Cerebellar cortex (tissue), 1 donor: ENCODE measurements at places on chromosomes 4 and X.

DNA sequence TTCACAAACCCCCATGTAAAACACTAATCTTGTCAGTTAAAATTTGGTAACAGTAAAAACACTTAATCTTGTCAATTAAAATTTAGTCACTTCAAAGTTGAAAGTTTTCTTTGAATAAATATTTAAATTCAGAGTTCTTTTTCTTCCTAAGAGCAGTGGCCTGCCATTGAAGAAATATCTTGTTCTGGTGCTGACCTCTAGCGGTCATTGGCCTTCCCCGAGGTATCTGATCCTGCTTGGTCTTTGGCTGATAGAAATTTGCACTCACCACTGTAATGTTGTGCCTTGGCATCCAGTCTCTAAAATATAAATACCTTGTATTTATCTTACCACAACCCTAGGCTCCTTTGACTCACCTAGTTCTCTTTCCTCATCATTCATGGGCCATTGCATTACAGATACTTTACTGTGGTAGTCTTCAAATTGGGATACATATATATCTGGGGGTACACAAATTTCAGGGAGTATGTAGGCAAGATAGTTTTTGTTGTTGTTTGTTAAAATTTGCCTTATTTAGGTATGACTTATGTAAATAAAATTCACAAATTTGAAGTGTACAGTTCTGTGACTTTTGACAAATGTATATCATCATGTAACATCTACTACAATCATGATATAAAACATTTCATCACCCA lies 6.7 kb upstream of the ART3 start:
- DNase-seq = peak; percentile 77

DNA sequence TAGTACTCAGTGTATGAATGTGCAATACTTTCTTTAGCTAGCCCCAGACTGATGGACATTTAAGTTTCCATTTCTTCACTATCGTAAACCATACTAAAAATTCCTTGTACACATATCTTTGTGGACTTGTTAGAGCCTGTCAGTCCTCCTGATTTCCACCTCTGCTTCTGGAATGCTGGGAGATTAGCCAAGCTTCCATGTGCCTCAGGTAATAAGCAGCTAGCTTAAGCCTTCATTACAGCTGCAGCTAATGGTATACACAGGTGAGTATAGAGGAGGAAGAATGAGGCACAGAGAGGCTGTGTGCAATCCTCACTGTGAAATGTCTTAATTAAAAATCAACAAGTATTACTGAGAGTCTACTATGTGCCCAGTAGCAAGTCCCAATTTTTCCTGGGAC lies 9.8 kb downstream of the SMIM9 start:
- no peak for DNase-seq

- DNase-seq = peak; percentile 57
These were observed 626 bp downstream of the YTHDC1 start for GRCh38 chr4:68349279-68349648.

- no peak for DNase-seq
These were observed 21.3 kb downstream of the SHROOM2 start for GRCh38 chrX:9807355-9808182.

DNA sequence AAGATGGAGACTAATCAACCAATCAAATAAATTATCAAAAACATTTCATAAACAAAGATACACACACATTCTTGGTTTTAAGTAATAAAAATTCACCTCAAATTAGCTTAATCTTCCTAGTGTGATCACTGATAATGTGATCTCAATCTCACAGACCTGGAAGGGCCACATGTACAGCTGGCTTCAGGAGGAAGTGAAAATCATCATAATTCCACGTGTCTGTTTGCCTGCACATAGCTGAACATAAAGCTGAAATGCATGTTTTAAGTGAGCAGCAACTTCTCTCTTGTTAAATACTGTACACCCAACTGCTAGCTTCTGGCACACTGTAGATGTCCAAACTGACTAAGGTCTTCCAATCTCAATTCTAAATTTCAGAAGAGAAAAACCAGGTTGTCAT lies 53.8 kb downstream of the ARHGAP6 start:
- no peak for DNase-seq

DNA sequence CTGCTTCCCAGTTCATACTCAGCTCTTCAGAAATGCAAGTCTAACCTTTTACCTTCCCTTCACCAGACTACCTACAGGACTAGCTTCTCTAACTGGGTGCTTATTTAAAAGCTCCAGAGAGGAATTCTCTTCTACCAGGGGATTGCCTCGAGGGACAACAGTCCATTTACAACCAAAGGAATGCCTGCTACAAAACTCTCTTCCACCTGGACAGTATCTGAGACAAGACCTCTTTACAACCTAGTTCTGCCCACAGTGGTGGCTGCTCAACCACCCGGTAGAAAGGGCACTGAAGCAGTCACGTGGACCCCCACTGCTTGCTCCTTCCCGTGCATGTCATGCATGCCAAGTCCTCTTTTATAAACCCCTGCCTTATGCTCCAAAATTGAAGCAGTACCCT lies 158.1 kb upstream of the ANXA10 start:
- no peak for DNase-seq

- no peak for DNase-seq
These were observed 150.6 kb downstream of the GPM6A start for GRCh38 chr4:175661437-175661836.

GRCh38 chr4:689723-690122 lies 772 bp upstream of the SLC49A3 start:
- no peak for DNase-seq

DNA sequence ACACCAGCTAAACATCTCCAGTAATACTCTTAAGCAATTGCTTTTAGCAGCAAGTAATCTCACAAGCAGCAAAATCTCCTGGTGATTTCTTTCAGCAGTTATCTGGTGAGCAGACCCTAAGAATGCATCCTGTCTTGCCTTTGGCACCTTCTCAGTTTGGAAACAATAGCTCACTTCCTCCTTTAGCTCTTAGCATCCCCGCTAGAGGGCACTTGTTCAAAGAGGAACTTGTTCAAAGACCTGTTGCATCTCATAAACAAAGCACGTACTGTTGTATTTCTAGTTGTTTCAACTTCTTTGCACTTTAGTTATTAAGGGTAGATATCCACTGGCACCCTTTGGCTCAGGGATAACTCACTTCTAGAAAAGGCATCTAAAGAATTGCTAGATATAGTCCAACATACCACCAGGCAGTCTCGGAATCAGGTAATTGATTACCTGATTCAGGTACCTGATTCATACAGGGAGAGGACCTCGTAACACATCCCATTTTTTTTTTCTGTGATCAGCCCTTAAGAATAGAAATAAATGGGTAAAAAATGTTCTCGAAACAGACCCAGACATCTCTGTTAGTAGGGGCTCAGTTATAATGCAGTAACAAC lies 81.9 kb upstream of the QRFPR start:
- peak; percentile 35 for DNase-seq

GRCh38 chr4:139839403-139840031 lies 173.9 kb downstream of the MGST2 start:
- no peak for DNase-seq

- no peak for DNase-seq
These were observed at the start of gene HAND2 for GRCh38 chr4:173529477-173530325. Gene HAND2 (minus strand): TSS chr4:173530229. CDS start chr4:173529289, 940 bp downstream.
